ENCODE measurements at places on chromosomes 7 and 10. TPM values are rescaled to one million over a fixed set of nuclear protein-coding genes. Genes with fewer than 3 reads are reported as not detected.

DNA sequence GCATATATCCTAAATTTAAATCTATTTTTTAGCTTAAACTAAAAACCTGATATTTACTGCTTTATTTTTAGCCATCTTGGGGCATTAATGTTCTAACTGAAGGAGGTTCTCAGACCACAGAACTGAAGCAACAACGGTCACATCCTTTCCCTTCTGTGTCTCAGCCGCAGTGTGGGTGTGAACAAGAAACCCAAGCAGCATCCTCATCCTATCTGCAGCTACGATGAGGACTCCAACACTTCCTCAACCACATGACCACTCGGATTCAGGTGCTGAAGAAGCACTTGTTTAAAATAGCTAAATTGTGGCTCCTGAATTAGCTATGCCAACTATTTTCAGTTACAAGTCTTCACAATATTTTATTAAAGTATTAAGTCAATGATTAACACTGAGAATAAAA, 5.3 kb downstream of the ESYT2 start:
- no peak for DNase-seq

DNA sequence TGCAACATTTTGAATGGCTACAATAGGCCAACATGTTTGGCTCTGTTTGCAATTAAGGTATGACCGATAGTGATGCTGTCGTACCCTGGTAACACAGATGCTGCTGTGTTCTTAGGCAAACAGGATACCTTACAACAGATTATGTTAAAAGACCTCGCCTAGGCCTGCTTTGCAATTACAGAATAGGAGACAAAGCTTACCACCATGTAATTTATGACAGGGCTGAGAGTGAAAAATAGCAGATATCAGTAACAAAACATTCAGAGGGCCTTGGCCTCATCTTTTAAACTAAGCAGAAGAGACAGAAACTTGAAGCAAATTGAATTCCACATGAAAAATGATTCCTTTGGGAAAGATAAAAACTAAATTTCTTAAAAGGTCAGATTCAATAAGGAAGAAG, 29.4 kb upstream of the ABLIM1 start:
- DNase-seq: peak; percentile 29

- DNase-seq: no peak
Observed at GRCh38 chr7:131098527-131098926, 229.1 kb upstream of the MKLN1 start.

- no peak for DNase-seq
Observed at GRCh38 chr7:117485118-117485620, 5.3 kb downstream of the CFTR start.

DNA sequence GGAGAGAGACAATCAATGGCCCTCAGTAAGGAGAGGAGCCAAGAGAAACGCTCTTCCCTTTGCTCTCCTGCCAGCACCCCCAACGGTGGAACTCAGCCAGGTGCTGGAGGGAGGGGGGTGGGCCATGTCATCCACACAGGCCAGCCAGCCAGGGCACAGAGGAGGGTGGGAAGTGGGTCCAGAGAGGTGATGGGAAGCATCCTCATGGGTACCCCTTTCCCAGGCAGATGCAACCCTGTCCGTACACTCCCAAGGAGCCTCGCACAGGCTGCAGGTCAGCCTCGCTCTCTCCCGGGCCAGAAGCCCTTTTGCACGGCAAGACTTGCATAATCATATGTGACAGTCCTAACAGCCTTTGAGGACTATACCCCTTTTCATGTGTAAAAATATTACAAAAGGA, 142.0 kb upstream of the NAMPT start:
- DNase-seq: no peak

- DNase-seq: no peak
Observed at GRCh38 chr7:126685018-126685573, 567.6 kb downstream of the GRM8 start.

DNA sequence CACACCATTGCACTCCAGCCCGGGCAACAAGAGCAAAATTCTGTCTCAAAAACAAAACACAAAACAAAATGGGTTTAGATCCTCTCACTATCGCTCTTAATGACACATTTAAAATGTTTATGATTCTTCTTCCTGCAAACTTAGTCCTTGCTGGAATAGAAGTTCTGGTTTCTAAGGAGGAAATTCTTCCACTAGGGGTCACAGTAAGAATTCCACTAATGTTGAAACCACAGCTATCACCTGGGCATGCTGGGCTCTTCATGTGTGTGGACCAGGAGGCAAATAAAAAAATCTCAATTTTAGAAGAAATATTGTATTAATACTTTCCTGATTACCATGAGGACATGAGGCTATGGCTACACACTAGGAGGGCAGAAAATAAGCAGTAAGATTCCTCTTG, 915.8 kb downstream of the TYW1 start:
- DNase-seq: no peak

DNA sequence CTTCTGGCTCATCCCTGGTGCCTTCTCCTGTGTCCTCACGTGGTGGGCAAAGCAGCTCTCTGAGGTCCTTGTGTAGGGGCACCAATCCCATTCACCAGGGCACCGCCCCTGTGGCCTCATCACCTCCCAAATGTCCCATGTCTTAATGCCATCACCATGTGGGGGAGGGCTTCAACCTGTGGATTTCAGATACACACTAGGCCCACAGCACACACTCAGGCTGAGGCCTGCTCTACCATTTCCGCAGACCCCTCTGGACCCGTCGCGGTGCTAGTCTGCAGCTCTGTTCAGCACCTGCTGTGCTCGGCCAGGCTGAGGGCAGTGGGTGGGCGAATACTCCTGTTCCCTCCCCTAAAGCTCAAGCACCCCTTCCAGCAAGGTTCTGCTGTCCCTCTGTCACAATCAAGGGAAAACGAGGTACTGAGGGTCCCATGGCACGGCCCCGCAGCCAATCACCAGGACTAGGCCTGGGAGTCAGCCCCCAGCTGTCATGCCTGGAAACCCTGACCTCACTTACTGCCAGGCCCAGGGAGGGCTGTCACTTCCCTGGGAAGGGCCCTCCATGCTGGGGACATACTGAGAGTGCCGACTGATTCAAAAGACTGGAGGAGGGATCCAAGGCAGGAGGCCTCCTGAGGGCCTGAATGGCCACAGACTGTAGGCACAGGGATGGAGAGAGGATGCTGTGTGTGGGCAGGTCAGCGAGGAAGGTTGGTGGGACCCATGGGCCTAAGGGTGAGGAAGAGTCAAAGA, 123.8 kb upstream of the RET start:
- no peak for DNase-seq

DNA sequence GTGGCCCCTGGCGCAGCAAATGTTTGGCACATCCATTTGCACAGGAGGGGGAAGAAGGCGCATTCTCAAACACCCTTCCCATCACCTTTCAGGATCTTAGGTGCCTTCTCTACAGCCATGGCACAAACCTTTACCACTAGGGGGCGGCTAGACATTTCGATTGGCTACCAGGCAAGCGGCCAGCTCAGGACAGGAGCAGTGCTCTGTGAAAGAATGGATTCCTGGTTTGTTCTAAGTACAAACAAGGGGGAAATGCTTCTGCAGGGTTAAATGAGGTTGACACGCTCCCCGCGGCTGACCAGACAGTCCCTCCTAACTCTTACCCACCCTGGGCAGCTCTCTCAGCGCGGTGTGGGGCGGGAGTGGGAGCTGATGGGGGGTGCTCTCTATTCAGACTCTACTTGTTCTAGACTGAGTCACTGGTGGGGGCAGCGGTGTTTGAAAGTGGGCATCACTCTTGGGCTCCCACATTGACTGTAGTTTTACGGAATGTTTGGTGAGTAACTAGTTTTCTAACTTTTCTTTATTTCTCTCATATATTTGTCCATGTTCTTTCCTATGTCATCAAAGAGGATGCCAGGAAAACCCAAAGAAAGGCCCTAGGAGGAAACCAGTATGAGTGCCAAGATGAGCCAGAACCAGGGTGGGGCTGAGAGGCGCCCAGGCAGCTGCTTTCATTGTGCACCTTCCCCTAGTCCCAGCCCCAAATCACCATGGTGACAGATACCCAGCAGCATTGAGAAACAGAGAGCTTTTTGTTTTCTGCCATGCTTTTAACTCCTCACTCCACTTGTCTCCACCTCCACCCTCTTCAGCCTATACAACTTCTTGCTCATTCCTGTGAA, 61.4 kb upstream of the GPR158 start:
- peak; percentile 51 for DNase-seq

- no peak for DNase-seq
Observed at GRCh38 chr7:141167381-141167964, 93.6 kb downstream of the TMEM178B start.

- no peak for DNase-seq
Observed at GRCh38 chr10:494556-494955, 194.9 kb downstream of the DIP2C start.

GRCh38 chr10:24381235-24382010, 172.5 kb downstream of the KIAA1217 start:
- DNase-seq: no peak

DNA sequence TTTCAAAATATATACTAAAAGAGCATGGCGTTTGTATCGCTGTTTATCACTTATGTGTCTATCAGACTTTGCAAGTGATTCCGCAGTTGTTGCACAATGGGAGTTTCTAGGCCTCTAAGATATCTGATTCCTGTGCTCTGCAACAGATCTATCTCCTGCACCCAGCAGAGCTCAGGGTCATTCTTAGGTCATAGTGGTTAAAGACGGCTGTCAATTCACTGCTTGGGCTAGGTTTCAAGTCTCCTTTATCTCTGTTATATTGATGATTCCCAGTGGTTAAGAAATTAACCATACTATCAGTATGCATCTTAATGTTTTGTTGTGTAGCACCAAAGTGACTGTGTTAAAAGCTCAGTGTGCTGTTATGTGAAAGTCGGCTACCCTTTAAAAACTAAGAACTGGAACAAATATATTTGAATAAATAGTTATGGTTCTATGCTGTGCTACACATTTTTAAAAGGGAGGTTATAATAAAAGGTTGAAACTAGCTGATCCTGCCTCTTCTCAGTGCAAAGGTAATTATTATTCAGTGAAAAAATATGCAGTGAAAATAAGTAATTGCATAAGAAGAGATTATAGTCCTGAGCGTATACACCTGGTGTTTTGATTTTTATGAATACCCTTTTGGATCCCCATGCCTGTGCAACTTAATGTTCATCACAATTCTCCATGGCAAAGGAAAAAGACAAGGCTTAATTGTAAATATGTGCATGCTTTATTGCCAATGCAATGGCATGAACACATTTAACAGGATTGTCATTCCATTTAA, 24.0 kb downstream of the HOXA1 start:
- DNase-seq: no peak

DNA sequence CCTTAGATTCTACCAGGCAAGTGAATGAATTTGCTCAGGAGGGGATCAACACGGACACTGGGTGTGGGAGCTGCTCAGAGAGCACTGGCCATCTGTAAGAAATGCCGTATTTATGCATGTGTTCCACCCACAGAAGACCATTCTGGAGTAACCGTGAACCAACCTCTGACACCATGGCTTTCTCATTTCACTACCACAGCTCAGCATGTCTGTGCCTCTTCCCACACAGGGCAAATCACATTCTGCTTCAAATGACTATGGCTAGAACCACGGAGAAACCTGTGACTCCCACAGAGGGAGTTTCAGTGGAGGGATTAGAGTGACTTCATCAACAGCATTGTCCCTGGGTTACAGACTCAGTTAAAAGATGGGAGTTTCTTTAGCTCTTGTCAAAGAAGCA, 893.4 kb downstream of the XPNPEP1 start:
- DNase-seq: no peak

- no peak for DNase-seq
Observed at GRCh38 chr10:123787566-123787965, 104.0 kb downstream of the CPXM2 start.

DNA sequence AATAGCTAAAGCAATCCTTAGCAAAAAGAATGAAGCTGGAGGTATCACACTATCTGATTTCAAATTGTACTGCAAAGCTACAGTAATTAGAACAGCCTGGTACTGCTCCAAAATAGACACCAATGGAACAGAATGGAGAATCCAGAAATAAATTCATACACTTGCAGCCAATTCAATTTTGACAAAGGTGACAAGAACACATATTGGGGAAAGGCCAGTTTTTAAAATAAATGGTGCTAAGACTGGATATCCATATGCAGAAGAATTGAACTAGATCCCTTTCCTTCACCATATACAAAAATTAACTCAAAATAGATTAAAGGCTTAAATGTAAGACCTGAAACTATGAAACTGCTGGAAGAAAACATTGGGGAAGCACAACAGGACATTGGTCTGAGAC, 748.5 kb downstream of the DNAJB9 start:
- no peak for DNase-seq

GRCh38 chr7:77425101-77426051, 9.2 kb upstream of the GSAP start:
- DNase-seq: no peak

- no peak for DNase-seq
Observed at GRCh38 chr7:89773611-89774010, 380.7 kb upstream of the STEAP1 start.

DNA sequence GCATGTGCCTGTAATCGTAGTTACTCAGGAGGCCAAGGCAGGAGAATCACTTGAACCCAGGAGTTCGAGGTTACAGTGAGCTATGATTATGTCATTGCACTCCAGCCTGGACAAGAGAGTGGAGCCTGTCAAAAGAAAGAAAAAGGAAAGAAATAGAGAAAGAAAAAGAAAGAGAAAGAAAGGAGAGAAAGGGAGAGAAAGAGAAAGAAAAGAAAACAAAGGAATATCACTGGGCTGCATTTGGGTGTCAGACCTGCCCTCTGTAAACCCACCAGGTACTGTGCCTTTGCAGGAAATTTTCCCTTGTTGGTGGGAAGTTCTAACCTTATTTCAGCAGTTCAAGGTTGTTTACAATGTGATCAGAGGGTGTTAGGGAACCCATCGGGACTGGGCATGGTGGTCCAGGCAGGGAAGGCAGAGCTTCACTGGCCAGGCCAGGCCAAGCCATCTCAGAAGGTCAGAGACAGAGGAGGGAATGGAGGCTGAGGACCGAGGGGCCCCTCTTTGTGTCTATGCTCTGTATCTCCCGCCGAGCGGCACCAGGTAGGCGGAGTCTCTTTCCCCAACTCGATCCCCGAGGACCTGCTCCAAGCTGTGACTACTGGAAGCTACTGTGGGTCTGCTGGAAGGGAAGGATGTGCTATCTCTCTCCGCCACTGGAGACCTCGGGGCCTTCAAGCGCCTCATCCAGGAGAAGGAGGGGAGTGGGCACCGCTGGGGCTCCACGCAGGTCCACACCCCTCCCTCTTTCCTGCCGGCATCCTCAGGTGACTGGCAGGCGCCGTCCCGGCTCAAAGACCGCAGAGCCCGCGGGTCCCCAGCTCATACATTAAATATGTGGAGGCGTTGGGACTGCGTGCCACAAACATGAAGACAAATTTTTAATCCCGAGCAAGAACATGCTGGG, 15.2 kb upstream of the KAZALD1 start:
- no peak for DNase-seq

The LIPM gene
- polyA plus RNA-seq: 1.8 TPM

The SNCG gene
- polyA plus RNA-seq: 4.4 TPM

The SFMBT2 gene
- polyA plus RNA-seq: 10.3 TPM

The SPDYE18 gene
- polyA plus RNA-seq: 0.48 TPM

The SYT15 gene
- 8.2 TPM for polyA plus RNA-seq

The AOAH gene
- polyA plus RNA-seq: 2.8 TPM

The ADARB2 gene
- polyA plus RNA-seq: 0.16 TPM
